ENCODE measurements at places on chromosomes 1 and 21.

- no peak for DNase-seq
These were observed 71.4 kb downstream of the RGS2 start for GRCh38 chr1:192880231-192880630.

GRCh38 chr1:220882061-220882891 is 3.0 kb downstream of the HLX start:
- no peak for DNase-seq

- no peak for DNase-seq
These were observed 8.0 kb downstream of the ZNF669 start for GRCh38 chr1:247096112-247096511.

DNA sequence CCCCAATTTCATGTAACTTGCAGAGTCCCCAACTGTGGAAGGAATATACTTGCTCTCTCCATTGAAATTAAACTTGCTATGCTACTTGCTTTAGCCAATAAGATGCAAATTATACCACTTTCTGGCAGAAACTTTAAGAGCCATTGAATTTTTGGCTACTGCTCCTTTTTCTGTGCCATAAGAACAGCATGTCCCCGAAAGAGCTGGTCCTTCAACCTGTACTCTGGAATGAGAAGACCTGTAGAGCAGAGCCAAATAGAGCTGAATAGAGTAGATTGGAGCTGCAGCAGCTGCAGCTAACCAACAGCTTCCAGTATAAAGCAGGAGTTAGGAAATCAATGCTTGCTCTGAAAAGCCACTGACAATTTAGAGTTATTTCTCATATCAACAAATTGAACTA is 472.3 kb upstream of the B3GALT2 start:
- no peak for DNase-seq

DNA sequence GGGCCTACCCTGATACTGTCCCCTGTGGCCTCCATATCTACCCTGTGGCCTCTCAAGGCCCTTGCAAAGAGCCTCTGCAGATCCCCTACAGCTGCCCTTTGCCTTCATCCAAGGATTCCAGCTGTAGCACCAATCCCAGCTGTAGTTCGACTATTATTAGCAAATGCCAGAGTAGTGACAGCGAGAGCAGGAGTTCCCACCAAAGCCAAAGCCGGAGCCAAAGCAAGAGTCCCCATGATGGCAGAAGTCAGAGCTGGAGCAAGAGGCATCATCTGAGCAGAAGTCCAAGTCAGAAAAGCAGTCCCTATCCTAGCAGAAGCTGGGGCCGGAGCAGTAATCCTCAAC is 2.7 kb downstream of the NSUN4 start:
- DNase-seq = no peak

GRCh38 chr1:100299521-100300222 is 33.7 kb downstream of the RTCA start:
- DNase-seq = no peak

DNA sequence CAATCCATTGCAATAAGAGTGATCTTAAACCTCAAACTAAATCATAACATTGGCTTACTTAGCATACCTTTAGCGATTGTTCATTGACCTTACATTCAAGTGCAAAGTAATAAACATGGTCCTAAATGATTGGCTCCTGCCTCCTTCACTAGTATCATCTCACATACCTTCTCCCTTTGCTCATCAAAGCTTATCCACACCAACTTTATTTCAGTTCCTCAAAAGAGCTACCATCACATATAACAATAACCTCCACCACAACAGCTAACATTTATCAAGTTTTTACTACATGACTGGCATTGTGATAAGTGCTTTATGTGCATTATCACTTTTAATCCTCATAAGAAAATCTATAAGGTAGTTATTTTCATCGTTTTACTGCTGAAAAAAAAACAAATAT is 198.8 kb downstream of the COL24A1 start:
- DNase-seq = no peak

GRCh38 chr1:75341537-75341936 is 207.3 kb downstream of the LHX8 start:
- DNase-seq = no peak

DNA sequence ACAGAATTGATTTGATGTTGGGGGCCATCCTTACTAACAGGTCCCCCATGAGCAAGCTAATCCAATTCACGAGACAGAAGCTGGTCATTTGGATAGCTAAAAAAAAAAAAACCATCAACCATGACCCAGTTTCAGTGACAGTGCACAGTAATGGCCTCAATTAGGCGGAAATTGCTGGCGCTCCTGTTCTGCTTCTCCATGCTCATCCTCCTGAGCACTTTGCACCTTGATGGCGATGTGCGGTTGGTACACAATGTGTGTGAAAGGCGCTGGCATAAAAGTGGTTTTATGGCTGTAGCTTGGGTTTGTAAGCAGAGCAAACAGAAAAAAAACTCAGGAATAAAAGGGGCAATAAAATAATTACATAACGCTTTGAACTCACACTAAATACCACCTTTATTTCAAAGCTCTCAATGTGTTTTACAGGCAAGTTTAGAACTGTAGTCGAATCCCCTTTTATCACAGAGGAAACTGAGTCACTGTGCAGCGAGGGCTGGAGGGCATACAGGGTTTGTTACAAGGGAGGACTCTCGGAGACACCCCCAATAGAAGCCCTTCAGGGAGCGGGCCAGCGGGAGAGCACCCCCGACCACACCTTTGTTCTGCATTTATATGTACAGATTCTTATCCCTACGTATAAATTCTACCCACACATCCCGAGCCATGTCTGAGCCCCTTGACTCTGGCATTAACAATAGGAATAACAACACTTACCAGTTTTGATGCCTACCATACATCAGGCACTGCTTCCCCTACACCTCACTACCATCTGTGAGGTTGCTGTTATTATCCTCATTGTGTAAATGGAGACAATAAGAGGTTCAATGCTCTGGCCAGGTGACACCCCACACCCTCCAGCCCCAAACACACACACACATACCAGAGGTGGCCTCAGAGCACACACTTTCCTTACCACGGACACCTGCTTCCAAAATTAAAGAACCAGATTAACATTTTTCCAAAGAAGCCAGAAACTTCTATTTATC is 213.5 kb upstream of the IRF2BP2 start:
- DNase-seq = peak; percentile 61

Measured in NCI-H1092 (cell line).